D721Med (cell line): ENCODE measurements at places on chromosomes 2 and 18.

- no peak for DNase-seq
Observed at GRCh38 chr18:11981543-11982366, 448 bp downstream of the IMPA2 start.

DNA sequence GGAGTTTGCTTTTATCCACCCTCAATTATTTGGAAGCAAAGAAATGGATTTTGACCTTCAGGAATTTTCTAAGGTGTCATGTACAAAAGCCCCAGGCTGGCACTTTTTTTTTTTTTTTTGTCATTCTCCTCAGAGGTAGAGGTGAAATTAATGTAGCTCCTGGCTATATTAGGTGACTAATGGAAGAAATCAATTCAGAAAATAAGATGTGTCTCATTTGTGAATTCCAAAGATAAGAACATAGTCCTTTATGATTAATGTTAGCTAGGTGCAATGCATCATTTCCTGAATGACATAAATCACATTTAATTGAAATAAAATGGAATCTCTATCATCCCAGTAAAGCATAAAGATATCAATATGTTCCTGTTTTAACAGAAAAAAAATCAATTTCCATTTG, 477.6 kb downstream of the FBXO15 start:
- no peak for DNase-seq

DNA sequence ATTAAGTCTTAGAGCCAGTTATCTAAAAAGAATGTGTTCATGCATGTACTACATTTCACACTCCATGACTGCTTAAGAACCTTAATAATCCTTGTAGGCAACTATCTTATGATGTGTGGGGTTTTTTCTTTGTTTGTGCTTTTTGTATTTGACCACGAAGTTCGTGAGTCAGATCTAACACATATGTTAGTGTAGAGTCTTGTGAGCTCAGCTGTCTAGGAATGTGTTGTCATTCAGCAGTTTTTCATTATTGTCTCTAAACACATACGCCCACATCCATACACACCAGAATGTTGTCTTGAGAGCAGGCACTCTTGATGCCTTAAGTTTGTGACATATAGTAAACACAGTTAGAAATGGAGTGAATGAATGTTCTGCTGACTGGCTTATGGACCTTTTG, 38.4 kb downstream of the CAB39 start:
- DNase-seq = no peak

DNA sequence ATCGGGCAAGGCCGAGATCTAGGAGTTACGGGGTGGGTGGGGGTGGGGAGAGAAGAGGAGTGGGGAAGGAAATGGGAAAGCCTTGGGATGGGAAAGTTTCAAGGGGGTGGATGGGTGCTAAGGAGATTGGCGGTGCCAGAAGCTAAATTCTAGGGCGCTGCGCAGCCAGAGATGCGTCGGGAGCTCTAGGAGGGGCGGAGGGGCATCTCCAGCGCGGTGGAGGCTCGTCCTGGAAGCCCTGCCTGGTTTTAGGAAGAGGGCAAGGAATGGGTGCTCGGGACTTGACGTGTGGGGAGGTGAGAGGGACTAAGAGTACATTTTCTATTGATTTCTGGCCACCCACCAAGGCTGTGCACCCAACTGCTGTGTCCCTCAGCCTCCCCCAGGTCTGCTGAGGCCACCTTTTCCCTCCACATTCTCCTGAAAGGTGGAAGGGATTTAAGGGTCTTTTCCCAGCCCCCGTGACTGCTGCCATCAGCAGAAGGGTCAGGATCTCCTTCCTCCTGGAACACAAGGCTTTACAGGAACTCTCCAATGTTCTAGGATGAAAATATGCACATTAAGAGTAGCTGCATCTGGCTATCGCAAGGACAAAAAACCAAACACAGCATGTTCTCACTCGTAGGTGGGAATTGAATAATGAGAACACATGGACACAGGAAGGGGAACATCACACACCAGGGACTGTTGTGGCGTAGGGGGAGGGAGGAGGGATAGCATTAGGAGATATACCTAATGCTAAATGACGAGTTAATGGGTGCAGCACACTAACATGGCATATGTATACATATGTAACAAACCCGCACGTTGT, 1.4 kb downstream of the C2orf72 start:
- no peak for DNase-seq

- no peak for DNase-seq
Observed at GRCh38 chr2:205617905-205618304, 64.4 kb upstream of the NRP2 start.

- DNase-seq = no peak
Observed at GRCh38 chr18:79197531-79197930, 128.3 kb downstream of the ATP9B start.

- no peak for DNase-seq
Observed at GRCh38 chr18:26159353-26159752, 25.7 kb downstream of the PSMA8 start.

- DNase-seq = no peak
Observed at GRCh38 chr2:95376311-95377215, 25.9 kb upstream of the FAHD2A start.

- DNase-seq = no peak
Observed at GRCh38 chr2:176123411-176124109, 1.0 kb downstream of the HOXD9 start.

DNA sequence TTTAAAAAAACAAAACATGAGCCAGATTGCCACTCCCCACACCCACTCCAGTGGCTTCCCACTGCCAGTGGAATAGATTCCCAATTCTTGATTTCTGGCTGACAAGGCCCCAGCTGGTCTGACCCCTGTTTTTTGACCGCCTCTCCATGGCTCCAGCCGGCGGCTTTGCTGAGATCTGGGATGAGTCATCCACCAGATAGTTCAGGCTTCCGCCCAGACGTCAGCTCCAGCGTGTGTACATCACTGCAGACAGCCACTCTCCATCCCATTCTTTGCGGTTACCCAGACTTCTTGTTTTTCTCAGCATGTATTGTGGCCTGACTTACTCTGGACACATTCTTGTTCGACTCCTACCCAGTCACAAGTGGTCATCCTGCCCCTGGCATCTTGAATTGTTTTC, 227.9 kb downstream of the GBX2 start:
- DNase-seq = no peak
